NCI-H2081 treated with DMSO at 0.1 percent for 48 hours (cell line): ENCODE measurements at places on chromosomes 4 and X.

GRCh38 chr4:173432430-173432829, 33.5 kb upstream of the SCRG1 start:
- DNase-seq: no peak

DNA sequence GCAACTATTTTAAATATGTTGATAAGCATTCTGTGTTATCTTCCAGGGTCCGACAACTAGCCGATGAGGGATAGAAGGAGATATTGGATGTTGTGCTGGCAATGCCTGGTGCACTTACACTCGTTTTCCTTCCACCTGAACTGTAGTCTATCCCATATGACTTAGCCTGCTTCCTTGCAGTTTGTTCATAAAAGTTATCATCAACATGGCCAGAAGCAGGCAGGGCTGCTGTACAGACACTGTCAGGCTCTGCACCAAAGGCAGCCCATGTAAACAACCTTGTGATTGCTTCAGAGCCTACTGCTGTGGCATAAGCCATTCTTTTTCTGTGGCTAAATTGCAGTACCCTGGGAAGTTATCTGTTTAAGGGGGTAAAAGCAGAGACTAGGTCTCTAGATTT, 1.6 kb downstream of the MAPK10 start:
- DNase-seq: no peak

DNA sequence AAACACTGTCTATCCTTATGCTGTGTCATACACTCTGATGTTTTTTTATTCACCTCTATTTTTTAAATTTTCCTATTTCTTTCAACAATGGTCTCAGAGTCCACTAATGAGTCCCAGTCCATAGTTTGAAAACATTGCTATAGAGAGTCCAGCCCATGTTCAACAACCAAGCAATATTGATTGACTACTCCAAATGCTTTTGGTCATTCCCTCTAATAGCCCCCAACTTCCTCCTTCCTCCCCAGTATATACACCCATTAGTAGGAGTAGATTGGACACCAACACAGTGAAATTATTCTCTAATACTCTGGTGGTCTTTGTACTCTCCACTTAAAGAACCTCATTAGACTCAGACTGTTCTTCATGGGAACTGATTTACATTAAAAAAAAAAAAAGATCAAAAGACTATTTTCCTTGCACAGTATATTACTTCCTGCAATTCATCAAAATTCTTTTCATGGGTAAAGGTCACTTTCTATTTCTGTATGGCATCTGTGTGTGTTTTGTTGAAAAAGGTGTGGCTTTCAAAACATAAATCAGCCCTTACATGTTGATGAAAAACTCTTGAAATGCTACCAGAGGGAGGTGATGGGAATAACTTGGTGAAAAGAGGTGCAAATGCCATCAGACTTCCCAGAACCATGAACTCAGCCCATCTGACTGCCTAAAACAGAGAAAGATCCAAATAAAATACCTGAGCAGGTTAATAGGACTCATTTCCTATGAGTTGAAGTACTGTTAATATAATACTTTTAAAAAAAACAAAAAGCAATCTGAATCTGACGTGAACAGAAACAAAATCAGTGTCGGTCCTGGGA, 250.3 kb upstream of the KLF3 start:
- DNase-seq: no peak

- no peak for DNase-seq
Observed at GRCh38 chr4:139015948-139016471, 429 bp downstream of the NOCT start.

GRCh38 chr4:1097553-1097952, 15.8 kb downstream of the RNF212 start:
- DNase-seq: no peak

DNA sequence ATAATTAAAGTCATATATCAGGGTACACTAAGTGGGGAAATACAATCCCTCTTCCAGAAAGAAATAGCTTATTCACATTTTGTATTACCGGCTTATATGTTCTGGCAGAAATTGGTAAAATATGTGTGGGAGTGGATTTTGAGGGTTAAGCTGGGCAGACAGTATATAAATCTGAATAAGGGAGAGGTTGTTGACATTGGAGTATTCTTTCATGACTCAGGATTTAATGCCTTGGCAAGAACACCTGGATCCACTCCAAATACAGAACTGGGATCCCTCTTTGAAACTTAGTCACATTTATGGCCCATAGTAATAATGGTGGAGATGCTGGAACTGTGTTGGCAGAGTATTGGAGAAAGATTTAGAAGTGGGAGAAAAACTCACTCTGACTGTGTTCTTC, 54.3 kb upstream of the TET2 start:
- no peak for DNase-seq

GRCh38 chr4:1211891-1212545, 36.9 kb downstream of the CTBP1 start:
- no peak for DNase-seq

DNA sequence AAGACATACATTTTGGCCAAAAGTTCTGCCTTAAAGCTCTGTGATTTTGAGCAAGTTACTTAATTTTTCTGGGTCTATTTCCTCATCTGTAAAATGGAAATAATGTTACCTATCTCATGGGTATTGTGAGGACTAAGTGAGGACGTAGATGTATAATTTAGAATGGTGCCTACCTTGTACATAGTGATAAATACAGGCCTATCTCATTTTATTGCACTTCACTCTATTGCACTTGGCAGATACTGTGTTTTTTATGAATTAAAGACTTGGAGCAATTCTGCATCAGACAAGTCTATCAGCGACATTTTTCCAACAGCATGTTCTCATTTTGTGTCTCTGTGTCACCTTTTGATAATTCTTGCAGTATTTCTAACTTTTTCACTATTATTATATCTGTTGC, 50.9 kb upstream of the RAB9B start:
- no peak for DNase-seq

GRCh38 chrX:49876750-49877149, 2.5 kb upstream of the USP27X start:
- no peak for DNase-seq

DNA sequence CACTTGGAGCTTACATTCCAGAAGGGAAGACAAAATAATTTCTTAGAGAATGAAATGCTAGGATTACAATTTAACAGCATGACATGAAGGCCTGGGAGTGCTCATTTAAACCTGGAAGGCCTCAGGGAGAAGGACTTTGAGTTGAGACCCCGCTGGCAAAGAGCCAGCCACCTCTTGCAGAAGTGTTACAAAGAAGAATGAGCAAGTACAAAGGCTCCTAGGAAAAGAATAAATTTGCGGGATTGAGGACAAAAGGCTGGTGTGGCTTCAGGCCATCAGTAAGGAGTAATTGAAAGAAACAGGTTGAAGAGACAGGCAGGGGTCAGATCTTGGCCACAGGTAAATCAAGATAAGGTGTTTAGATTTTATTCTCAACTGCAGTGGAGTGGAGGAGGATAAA, 3.1 kb upstream of the ELOVL6 start:
- DNase-seq: no peak

- DNase-seq: no peak
Observed at GRCh38 chr4:20383969-20384368, 132.3 kb downstream of the SLIT2 start.

- DNase-seq: peak; percentile 6
Observed at GRCh38 chr4:113049421-113050370, at the start of gene ANK2. Gene ANK2 (plus strand): TSS chr4:113049653. CDS start chr4:113049729, 76 bp downstream.
